Activated naive CD4-positive, alpha-beta T cell treated with anti-CD3 and anti-CD28 coated beads, Interleukin-2, amount 10 ng/mL, durations not matched to agents 7 days and 5 days (primary cell): ENCODE measurements at places on chromosomes 11 and 22.

- DNase-seq: peak; percentile 82
Observed at GRCh38 chr11:304915-305843, 2.4 kb upstream of the IFITM2 start.

DNA sequence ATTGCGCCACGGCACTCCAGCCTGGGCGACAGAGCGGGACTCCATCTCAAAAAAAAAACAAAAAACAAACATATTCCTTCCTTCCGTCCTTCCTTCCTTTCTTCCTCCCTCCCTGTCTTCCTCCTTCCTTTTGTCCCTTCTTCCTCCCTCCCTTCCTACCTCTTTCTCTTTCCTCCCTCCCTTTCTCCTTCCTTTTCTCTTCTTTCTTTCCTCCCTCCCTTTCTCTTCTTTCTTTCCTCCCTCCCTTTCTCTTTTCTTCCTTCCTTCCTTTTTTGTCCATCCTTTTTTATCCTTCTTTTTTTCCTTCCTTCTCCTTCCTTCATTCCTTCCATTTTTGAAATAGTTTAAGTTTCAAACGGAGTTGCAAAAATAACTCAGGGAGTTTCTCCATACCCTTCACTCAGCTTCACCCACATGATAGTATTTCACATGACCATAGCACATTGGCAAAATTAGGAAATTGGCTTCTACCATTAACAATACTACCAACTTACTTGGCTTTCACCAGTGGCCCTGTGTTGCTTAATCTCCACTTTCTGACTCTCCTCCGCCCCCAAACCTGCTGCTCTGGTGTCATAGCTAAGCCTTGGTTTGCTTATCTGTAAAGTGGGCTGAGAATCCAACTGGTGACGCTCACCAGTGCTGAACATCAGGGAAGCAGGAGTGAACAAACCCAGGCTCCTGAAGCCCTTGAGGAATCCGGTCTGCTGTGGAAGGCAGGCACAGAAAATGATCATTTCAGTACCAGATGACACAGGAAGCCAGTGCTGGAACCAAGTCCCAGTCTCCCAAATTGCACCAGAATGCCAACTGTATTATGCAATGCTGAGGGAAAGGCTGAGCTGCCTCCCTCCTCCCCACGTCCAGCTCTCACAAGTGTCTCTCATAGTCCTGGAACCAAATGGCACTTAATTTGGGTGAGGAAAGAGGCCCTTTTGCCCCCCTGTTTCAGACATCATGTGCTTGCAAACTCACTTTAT is 17.2 kb upstream of the CRYBB3 start:
- DNase-seq: no peak

DNA sequence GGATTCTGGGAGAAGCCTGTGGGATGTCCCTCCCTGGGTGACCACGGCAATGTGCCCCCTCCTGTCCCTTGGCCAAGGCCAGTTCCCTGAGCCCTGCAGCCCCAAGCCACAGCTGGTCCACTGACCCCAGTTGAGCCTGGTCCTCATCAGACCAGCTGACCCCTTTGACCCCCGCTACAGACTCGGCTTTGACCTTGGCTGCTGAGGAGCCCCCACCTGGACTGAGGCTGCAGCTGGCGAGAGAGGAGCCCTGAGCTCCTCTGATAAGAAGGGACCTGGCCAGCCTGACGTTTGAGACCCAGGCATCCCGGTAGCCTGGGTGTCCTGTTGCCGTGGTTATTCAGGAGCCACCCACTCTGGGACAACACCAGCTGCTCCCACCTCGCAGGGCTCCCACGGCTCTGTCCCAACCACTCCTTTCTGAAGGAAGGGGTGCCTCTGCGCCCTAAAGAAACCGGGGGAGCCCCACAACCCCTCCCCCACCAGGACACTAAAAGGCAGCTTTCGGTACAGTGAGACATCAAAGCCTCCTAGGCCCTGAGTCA is 3.0 kb downstream of the ASCL2 start:
- DNase-seq: no peak

GRCh38 chr22:44091021-44091721 is 67.1 kb downstream of the PARVB start:
- peak; percentile 50 for DNase-seq

GRCh38 chr11:11057472-11057854 is 199.6 kb upstream of the ZBED5 start:
- no peak for DNase-seq

- DNase-seq: peak; percentile 82
Observed at GRCh38 chr11:9601037-9601875, 27.8 kb downstream of the WEE1 start.

DNA sequence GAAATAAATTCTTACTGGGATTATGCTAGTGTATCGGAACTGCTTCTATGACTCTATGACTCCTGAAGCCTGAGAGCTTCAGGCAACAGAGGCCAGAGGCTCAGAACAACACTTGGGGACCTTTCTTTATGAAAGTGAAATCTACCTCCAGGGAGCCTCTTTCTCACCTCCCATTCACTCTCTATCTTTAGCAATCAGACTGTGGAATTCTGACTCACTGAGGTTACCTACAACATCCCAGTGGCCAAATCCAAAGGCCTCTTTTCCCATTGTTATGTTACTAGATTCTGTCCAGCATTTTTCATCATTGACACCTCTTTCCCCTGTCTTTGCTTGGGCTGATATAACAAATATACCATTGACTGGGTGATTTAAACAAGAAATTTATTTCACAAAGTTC is 14.1 kb upstream of the CYB5R2 start:
- no peak for DNase-seq

GRCh38 chr11:12019337-12019736 is 10.9 kb upstream of the DKK3 start:
- DNase-seq: no peak

- DNase-seq: no peak
Observed at GRCh38 chr11:67492801-67493547, 10.1 kb downstream of the AIP start.

DNA sequence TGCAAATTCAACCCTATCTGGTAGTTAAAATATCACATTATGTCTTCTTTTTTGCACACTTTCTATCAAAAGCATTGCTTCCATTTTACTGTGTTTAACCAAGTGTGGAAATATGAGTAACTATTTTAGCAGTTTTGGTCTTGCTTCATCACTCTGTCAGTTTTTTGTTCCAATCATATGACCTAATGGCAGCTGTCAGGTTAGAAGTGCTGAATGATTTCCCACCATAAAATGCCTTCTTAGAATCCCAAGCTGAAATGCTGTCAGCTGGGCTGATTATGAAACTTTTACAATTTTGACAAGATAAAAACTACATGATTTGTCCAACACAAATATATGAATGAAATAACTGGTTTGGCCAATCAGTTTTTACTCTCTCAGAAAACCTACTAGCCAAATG is 1654.6 kb upstream of the RAG2 start:
- DNase-seq: no peak

- DNase-seq: no peak
Observed at GRCh38 chr11:75155570-75156422, 4.9 kb downstream of the SLCO2B1 start.

- no peak for DNase-seq
Observed at GRCh38 chr22:16804882-16805281, 20.3 kb downstream of the XKR3 start.

- no peak for DNase-seq
Observed at GRCh38 chr11:27367881-27368280, 4.9 kb upstream of the CCDC34 start.

DNA sequence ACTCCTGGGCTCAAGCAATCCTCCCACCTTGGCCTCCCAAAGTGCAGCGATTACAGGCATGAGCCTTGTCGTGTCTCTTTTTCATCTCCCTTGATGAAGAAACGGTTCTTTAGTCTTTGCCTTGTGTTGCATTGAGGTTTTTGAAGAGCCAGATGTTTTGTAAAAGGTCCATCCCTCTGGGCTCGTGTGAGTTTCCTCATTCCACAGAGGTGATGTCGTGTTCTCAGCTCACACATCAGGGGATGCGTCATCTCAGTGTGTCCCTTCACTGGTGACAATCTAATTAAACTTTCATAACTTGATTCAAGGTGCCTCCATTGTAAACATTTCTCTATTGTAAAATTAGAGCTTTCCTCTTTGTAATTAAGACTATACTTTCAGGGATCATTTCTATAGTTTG is 29.7 kb upstream of the TEF start:
- no peak for DNase-seq

GRCh38 chr11:68353118-68353517 is 40.7 kb downstream of the LRP5 start:
- DNase-seq: no peak

DNA sequence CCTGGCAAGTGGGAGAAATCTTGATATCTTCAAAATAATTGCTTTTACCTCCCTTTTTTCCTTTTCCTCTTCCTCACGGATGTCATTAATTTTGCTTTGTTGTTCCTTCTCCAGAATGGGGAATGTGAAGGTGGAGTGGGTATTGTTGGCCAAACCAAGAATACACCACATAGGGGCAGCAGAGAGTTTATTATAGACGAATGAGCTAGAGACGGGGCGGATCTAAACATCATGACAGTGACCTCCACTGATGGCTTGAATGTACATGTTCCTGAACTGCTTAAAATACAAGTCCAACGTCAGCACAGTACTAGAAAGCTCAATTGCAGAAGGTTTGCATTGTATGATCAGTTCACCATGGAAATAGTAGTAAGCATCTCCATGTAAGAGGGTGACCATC is 122.3 kb upstream of the SNX19 start:
- no peak for DNase-seq

GRCh38 chr11:129248618-129249017 is 56.5 kb upstream of the ARHGAP32 start:
- no peak for DNase-seq

GRCh38 chr11:119671051-119671450 is 57.9 kb downstream of the NECTIN1 start:
- DNase-seq: no peak

- no peak for DNase-seq
Observed at GRCh38 chr22:19292458-19293230, 1.1 kb upstream of the CLTCL1 start.

GRCh38 chr22:50294319-50294656 is 13.2 kb downstream of the PLXNB2 start:
- no peak for DNase-seq
